T follicular helper cell (primary cell): ENCODE measurements at places on chromosomes 3 and 15.

- no peak for DNase-seq
Measured at GRCh38 chr3:185337231-185337816, 25.6 kb upstream of the MAP3K13 start.

GRCh38 chr3:27201492-27201891 is 167.7 kb downstream of the NEK10 start:
- DNase-seq = no peak

DNA sequence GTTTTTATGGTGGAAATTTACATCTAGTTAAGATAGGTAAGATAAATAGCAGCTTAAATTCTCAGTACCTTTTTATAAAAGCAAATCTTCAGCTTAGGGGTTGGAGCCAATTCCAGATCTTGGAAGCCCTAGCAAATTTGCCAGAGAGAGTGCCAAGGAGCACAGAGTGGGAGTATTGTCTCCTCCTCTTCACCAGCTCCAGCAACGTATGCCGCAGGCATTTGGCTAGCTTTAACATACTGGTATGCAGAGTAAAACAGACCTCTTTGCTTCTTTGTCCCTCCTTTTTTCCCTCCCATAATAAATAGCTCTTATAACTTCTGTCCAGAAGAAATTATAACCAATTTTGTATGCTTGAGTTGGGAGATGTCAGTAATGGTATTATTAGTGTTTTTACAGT is 140.4 kb downstream of the DIPK2A start:
- no peak for DNase-seq

- peak; percentile 90 for DNase-seq
Measured at GRCh38 chr15:72783640-72784455, at the start of gene ADPGK. Gene ADPGK, minus strand, starts transcription at chr15:72783758. Its CDS starts 67 bp downstream, at chr15:72783691.

DNA sequence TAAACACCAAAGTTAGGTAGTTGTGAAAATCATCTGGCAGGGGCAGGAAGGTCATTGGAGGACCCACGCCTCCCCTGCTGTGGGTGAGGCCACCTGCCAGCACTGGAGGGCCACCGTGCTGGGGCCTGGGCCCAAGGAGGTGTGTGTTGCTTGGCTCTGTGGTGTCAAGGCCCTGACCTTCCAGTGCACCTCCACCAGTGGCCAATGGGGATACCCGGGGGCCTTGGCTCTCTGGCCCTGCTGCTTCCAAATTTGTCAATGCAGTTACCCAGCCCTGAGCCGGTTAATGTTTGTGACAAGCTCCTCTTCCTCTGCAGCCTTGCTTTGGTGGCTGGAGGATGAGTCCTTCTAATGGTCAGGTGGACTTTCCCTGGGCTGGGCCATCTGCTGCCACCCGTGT is 150.2 kb downstream of the KLF13 start:
- DNase-seq = no peak

DNA sequence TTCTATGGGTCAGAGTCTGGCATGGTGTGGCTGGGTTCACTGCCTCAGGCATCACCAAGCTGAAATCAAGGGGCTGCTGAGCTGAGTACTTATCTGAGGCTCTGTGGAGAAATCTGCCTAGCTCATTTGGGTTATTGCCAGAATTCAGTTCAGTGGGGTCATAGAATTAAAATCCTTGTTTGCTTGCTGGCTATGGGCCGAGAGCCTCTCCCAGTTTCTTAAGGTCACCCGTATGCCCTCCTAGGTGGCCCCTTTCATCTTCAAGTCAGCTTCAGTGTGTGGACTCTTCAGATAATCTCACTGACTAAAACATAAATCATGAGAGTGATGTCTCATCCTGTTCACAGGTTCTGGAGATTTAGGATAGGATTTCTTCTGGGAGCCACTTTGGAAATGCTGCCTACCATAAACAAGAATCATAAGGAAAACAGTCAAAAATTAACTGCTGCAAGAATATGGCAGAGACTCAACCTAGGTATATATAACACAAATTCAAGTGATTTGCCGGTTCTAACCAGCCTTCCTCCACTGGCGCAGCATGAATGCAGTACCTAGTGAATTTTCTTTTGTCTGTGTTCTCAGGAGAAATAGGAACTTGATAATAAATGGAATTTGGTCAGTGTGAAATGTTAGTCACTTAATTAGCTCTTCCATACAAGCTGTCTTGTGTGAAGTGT is 5.3 kb downstream of the CP start:
- no peak for DNase-seq

DNA sequence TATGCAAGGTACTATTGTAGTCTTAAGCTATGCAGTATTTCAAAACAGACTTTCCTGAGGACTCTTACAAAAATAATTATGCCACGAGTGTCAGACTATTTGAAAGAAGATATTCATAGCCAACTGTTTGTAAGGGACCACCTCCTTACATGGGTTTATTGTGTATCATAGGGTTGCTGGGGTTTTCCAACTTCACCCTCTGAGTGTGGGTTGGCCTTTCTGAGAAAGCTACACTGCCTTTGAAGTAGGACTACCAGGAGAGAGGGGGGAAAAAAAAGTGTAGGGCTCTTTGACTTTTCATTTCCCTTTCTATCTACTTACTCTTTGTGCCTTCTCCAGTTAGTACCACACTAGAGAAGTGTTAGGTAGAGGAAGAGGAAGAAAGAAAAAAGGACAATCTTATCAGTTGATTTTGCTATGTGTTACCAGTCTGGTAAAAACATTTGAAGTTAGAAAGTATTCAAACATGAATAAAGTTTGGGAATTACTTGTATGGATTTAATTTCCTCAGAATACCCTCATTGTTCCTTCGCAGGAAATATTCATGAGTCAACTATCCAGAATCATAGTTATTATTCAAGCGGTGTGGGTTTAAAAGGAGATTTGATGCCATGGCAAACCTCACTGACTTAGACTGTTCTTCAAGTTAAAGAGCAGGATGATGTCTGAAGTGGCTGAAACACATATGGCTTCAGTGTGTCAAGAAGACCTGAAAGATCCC is 329.3 kb upstream of the THBS1 start:
- DNase-seq = no peak

DNA sequence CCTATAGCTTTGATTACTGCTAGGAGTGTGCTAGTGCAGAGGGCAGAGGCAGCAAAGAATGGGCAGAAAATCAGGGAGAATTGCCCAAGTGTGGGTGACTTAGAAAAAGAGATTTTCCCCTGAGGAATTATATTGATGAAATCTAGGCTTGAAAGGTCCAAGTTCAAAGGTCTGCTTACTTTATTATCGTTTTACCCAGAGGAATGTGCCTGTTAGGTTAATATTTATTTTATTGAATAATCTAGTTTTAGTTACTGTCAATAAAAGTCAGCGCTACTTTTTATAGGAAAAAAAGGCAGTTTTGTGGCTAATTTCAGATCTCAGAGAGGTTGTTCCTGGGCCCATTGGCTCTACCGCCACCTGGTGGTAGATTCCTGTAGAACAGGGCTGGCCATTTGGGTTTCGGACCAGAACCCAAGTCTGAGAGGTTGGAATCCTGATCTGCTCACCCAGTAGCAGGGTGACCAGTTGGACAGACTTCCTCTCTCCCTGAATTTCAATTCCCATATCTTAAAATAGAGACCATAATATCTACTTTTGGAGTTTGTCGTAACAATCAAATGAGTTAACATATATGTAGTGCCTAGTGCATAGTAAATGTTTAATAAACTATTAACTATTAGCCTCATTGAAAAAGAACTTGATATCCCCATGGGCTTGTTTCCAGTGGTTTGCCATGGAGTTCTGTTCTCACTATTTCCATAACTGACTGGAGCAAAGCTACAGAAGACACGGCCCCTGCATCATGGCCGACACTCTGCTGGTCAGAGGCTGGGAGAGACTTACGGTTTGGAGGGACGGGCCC is 62.7 kb upstream of the ZNF148 start:
- DNase-seq = peak; percentile 42

GRCh38 chr15:77179541-77179998 is 108.7 kb upstream of the TSPAN3 start:
- DNase-seq = no peak

- no peak for DNase-seq
Measured at GRCh38 chr15:47003568-47003967, 713.7 kb upstream of the SEMA6D start.

GRCh38 chr3:146283781-146284445 is 33.0 kb upstream of the PLSCR4 start:
- DNase-seq = no peak

- no peak for DNase-seq
Measured at GRCh38 chr3:140711390-140712035, 33.6 kb downstream of the TRIM42 start.

- no peak for DNase-seq
Measured at GRCh38 chr15:92623435-92623834, 32.1 kb downstream of the FAM174B start.

- DNase-seq = no peak
Measured at GRCh38 chr15:67253549-67254237, 768 bp downstream of the AAGAB start.

- DNase-seq = no peak
Measured at GRCh38 chr3:101879102-101879501, 29.8 kb downstream of the NFKBIZ start.

- no peak for DNase-seq
Measured at GRCh38 chr15:60673918-60674558, 195.1 kb upstream of the ICE2 start.

DNA sequence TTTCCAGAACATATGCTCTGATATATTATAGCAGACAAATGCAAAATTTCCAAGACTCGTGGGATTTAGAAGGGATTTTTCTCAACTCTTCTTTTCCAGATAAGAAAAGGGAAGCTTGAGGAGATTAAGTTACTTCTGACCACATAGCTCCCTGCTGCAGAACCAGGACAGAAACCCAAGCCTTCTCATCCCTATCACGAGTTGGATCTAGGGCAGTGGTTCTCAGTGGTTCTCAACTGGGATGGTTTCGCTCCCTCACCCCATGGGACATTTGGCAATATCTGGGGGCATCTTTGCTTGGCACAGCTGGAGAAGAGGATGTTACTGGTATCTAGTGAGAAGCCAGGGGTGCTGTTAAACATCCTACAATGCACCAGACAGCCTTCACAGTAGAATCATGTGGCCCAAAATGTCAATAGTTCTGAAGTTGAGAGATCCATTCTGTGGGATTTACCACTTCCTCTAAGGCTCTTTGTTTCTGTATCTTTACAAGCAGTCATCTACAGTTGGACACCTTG is 64.2 kb downstream of the LIPC start:
- DNase-seq = no peak

GRCh38 chr15:94238539-94239118 is 7.3 kb downstream of the MCTP2 start:
- DNase-seq = no peak

- no peak for DNase-seq
Measured at GRCh38 chr15:67385971-67386370, 131.4 kb downstream of the IQCH start.

GRCh38 chr3:147428326-147428725 is 19.2 kb downstream of the ZIC1 start:
- no peak for DNase-seq

- no peak for DNase-seq
Measured at GRCh38 chr15:77702211-77702957, 69.7 kb upstream of the LINGO1 start.

DNA sequence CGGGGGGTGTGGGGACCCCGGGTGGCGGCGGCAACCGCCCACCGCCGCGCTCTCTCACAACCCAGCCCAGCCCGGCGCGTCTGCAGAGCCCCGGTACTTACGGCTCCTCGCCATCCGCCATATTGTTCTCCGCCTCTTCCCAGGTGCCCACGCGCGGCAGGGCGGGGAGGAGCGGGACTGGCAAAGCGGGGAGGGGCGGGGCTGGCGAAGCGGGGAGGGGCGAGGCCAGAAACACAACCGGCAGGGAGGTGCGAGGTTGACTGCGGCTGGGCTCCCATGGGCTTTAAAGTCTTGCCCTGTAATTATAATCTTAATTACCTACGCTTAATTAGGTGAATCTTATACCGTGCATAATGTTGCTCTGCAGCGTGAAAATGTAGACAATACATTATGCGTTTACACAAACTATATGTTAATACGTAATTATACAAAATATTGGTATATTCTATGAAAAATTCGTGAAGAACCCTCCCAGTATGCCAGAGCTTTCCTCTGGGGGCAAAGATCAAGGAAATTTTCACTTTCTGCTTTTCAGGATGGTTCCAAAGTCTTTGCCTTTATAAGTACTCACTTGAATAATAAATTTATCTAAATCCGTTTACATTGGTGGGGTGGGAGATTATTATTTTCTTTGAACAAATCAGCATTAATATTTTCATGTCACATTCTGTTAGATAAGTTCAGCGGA is at the start of gene UBA3:
Gene UBA3 (minus strand): TSS at position 133 of the 688 bp plus-strand sequence. CDS start 12 bp downstream, at position 121.
- DNase-seq = peak; percentile 91

DNA sequence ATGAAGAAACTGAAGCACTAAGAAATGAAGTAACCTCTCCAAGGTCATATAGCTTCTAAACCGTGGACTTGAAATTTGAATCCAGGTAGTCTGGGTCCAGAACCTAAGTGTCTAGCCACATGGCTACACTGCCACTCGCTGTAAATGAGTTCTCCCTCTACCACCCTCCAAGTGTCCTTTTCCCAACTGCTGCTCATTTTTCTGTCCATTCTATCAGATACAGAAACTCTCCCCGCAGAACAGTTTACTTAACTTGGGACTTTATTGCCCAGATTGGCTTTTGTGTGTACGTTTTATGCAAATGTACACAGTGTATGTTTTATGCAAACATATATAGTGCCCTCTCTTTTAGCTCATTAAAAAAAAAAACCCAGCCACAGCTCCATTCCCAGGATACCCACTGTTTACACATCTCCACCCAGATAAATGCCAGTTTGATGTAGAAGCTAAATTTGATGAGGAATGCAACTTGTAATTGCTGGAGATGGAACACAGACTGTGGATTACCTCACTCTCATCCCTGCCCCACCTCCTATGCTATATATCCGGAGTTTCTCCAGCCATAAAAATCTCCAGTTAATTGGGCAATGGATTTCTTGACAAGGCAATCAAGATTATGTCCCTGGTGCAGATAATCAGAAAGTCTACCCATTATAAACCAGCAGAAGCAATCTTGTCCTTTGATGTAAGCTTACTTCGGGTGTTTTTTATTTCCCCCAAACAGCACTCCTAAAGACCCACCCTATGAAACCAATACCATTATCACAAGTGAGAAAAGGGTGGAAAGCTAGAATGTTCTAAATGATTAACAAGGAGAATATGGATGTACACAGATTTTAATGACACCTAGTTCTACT is 42.0 kb downstream of the THBS1 start:
- DNase-seq = no peak

GRCh38 chr3:43953814-43954692 is 263.3 kb downstream of the ABHD5 start:
- no peak for DNase-seq

- DNase-seq = no peak
Measured at GRCh38 chr15:66233487-66234415, 19.8 kb downstream of the MEGF11 start.

GRCh38 chr3:127015282-127016042 is 32.5 kb downstream of the PLXNA1 start:
- DNase-seq = no peak
